Cardiac fibroblast (primary cell): ENCODE measurements at places on chromosomes 7 and 10.

- no peak for DNase-seq
Measured at GRCh38 chr10:132299371-132300336, 8.1 kb downstream of the STK32C start.

GRCh38 chr10:70568781-70569495, 33.6 kb downstream of the PRF1 start:
- no peak for DNase-seq

DNA sequence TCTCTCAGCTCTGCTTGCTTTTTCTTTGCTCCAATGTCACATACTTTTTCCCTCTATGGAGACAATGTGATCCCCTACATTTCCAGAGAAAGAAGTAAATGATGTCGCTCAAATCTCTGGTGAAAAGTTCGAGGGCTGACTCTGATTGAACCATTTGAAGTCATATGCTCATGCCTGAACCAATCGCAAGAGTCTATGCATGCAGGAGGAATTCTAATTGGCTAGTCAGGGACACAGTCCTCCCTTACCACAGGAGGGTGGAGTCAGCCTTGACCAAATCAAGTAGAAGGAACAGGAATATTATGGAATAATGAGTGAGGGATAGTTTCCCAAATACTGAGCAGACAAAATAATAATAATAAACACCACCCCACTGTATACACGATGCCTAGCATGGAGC, 96.8 kb downstream of the PRLHR start:
- no peak for DNase-seq

GRCh38 chr10:17616403-17617030, 657 bp downstream of the HACD1 start:
- peak; percentile 73 for DNase-seq

DNA sequence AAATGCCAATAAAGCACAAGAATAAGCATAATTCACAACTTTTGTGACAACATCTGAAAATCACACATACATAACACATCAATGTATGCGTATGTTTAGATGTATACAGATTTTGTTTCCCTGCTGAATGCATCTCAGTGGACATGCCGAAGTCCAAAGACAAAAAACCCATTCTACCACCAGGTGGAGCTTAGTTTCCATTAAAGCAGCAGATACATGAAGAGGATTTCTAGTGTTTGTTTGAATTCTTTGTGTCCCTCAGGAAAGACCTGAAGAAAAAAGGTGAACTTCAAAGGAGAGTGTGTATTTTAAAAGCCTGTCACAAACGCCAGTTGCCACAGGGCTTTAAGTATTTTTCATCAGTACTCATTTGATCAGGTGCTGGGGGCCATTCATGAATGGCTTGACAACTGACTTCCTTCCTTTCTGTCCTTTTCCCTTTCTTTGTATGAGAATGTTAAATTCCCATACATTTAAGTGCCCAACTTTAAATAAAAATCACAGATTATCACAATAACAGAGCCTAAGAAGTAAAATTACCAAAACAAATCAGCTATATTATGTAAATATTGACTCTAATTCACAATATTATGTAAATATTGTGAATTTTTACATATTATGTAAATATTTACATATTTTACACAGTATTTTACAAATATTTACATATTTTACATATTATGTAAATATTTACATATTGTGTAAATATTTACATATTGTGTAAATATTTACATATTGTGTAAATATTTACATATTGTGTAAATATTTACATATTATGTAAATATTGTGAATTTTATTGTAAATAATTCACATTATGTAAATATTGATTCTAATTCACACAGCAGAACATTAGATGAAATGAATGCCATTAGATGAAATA, 343.0 kb downstream of the CRPPA start:
- peak; percentile 84 for DNase-seq

- DNase-seq, result peak; percentile 3
Measured at GRCh38 chr10:6473901-6474370, 106.1 kb downstream of the PRKCQ start.

DNA sequence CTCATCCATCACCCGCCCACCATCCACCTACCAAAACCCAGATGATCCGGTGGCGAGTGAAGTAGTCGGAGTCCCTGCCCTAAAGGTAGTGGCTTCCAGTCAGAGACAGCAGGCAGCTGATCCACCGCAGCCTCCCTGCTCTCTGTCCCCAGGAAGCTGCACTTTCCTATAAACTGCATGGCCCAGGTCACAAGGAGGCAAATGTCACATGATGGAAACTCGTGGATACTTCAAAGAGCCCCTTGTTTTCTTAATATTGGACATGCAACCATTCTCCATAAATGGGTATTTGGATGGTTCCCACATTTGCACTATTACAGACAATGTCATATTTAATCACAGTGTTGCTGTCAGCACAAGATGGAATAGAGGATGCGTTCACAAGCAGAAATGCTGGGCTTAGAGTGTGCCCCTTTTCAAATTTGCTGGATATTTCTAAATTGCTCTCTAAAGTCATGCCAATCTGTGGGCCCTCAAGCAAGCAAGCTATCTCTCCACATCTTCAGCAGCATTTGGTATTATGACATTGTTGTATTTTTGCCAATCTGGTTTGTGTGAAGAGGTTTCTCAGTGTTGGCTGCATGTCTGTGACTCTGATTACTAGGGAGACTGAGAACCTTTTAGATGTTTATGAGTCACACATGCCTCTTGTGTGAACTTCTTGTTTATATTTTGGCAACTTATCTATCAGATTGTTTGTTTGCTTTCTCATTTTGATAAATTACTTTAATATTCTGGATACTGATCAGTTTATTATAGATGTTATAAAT, 822.0 kb downstream of the TNS3 start:
- DNase-seq, result peak; percentile 71

DNA sequence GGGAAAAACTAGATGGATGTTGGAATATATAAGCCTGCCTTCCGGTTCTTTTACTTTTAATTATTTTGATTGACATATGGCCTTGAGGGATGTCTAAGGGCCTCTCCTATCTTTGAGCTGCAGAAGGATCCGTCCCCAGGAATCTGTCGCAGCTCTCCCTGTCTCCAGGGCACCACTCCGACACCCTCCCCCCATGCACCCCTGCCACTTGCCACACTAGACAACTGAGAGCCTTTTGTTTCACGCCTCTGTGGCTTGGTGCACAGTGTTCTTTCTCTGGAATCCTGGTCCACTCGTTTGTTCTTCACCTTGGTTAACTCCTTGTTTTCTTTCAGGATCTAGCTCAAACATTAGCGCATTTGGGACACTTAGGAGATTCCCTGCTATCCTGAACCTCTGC, 124.1 kb upstream of the EFCAB10 start:
- DNase-seq, result no peak

- DNase-seq, result no peak
Measured at GRCh38 chr7:119270644-119271043, 1002.3 kb upstream of the KCND2 start.

- peak; percentile 71 for DNase-seq
Measured at GRCh38 chr7:18515067-18515466, 19.5 kb downstream of the HDAC9 start.

DNA sequence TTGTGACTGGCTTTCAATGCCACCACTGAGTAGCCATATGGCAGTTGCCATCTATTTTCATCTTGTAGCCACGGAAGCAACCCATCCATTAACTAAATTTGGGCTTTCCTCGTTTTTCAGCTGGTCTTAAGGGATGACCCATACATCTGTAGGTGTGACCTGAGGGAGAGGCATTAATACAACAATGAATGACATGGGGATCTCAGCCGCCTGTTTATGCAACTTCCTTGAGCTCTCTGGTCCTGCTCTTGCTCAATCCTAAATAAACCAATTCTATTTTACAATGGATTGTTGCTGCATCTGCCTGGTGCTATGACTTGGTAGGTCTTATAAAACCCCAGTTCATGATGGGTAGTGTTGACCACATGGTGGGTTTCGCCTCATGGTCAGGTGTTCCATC, 21.9 kb upstream of the ADAM22 start:
- no peak for DNase-seq

DNA sequence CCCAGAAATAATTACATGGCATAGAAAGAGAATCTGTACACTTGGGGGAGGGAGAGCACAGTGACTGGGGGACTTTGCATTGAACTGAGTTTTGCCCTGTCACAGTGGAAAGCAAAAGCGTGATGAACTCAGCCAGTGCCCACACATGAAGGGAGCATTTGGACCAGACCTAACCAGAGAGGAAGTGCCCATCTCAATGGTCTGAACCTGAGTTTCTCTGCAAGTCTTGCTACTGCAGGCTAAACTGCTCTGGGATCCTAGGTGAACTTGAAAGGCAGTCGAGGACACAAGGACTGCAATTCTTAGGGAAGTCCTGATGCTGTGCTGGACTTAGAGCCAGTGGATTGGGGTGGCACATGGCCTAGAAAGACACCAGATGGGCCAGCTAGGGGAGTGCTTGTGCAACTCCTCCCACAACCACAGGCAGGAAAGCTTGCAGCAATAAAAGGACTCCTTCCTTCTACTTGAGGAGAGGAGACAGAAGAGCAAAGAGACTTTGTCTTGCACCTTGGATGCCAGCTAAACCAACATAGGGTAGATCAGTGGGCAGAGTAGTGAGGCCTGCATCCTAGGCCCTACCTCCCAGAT, 259.0 kb downstream of the GRM8 start:
- no peak for DNase-seq
